ENCODE measurements at places on chromosomes 5 and 9. TPM values are rescaled to one million over a fixed set of nuclear protein-coding genes. Genes with fewer than 3 reads are reported as not detected.

Gene TRPM6
- 19.0 TPM for total RNA-seq

Gene CNTFR
- total RNA-seq = 2.1 TPM

Gene PCDHB14
- total RNA-seq = 3.9 TPM

Gene NPR3
- total RNA-seq = 18.9 TPM

Gene ENHO
- total RNA-seq = 1.5 TPM

Gene LAMC3
- total RNA-seq = 12.4 TPM

Measured in hepatocyte (in vitro differentiated cells).